ENCODE measurements at places on chromosomes 1 and 21.

DNA sequence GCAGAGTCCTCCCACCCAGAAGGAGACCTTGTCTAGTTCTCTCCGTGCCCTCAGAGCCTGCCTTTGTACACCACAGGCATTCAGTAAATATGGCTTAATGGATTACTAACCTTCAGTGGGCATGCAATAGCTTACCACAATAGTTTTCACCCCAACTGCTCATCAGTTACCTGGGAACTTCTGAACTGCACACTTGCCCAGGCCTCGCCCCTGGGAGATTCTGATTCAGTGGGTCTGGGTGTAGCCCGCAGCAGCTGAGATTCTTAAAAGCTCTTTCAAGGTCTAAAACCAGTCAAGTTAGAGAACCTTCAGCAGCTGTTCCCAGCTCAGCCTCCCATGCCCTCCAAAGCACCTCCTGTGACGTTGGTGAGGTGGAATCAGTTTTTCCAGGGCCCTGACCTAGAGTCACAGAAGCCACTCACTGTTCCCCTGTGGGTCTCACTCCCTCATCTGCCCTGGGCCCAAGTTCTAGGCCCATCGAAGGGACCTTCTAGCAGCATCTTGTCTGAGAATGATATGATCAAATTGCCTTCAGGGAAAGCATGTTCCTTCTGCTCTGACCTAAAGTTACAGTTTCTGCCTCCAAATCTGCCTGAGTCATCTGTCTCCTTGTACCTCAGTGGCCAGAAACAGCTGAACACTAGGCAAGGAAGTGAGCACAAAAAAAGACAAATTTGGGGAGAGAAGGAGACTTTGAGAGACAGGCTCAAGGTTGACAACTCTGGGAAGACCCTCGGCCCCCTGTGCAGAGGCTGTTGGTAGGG lies 10.8 kb downstream of the ASAP3 start:
- no peak for DNase-seq

GRCh38 chr1:87151500-87152421 lies 176.9 kb upstream of the LMO4 start:
- no peak for DNase-seq

- no peak for DNase-seq
Measured at GRCh38 chr1:112393631-112393974, 2.4 kb upstream of the CTTNBP2NL start.

DNA sequence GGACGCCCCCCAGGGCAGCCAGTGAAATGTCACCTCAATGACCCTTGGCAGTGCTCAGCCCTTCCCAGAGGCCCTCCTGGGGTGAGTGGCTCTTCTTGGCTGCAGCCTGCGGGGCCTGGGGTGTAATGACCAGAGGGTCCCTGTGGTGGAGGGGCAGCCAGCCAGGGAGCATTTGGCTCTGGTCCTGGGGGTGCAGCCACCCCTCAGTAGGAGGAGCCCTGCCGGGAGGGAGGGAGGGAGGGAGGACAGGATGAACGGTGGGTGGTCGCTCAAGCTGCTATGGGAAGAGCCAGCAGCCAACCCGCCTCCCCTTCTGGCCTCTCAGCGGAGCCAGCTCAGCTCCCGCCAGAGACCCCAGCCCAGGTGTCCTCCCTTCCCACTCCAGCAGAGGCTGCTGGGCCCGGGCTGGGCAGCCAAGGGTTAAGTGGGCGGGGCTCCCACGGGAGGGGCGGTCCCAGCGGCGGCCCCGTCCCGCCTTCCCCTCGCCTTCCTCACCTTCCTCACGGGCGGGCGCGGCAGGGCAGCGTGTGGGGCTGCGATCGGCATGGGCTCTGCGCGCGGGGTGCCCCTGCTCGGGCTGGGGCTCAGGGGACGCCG lies 9.0 kb upstream of the PLCH2 start:
- no peak for DNase-seq

- DNase-seq: no peak
Measured at GRCh38 chr1:53620061-53620855, 118.7 kb downstream of the GLIS1 start.

DNA sequence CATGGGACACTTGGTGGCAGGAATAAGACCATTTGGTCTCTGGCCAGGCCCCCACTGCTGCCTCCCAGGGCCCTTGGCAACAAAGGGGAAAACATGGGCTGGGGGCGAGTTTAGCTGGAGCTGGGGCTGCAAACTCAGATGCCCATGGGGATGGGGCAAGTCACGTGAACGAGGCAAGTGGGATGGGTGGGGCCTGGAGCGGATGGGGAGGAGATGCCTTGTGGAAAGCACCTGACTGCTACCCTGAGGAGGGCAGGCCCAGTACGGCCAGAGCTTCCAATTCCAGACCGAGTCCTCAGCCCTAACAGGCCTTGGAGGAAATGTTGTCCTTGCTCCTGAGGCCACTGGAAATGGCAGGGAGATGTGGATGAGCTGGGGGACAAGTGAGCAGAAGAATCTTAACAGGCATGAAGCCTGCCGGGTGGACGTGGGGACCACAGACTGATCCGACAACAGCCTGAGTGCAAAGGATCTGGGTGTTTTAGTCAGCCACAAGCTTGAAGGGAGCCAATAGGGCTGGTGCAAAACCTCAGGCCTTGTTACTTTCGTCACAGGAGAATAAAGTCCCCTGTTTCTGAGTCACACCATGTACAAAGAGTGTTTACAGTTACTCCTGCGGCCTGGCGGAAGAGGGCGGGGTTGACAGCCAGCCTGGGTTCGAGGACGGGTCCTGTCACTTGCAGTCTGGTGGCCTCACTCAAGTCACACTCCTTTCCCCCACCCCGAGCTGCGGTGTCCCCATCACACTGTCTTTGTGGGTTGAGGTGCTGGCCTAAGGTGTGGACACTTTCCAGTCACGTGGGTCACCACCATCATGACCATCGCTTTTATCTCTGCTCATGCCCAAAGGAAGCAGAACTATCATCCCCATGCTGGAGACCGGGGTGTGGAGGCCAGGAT lies 19.1 kb downstream of the RUNX3 start:
- peak; percentile 77 for DNase-seq

GRCh38 chr1:157111396-157112165 lies 12.0 kb upstream of the ETV3L start:
- DNase-seq: no peak

- DNase-seq: no peak
Measured at GRCh38 chr1:111110197-111110899, 29.5 kb downstream of the DRAM2 start.

DNA sequence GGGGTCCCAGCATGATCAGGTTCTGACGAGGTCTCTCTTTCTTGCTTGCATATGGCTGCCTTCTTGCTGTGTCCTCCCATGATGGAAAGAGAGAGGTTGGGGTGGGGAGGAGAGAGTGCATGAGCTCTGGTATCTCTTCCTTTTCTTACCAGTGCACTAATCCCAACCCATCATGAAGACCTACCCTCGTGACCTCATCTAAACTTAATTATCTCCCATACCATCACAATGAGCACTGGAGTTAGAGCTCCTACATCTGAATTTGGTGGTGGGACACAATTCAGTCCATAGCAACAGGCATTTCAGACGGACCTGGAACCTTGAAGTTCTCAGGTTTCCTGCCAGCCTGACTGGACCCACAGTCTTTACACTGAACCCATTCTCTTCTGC lies 125.2 kb upstream of the ZNF648 start:
- no peak for DNase-seq

DNA sequence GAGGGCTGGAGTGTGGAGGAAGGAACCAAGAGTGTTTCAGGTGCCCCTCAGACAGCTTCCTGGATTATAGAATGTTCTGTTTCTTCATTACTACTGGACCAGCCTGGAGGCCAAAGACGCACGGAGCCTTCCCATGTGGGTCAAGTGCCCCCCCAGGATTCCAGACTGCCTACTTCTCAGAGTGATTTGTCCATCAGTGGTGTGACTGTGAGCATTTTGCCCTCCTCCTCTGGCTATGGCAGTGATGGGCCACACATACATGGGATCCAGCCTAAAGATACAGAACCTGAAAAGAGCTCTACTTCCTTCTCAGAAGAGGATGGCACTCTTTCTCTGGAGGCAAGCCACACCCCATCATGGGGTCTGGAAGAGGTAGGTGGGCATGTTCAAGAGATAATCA lies 64.9 kb downstream of the MACF1 start:
- DNase-seq: no peak

DNA sequence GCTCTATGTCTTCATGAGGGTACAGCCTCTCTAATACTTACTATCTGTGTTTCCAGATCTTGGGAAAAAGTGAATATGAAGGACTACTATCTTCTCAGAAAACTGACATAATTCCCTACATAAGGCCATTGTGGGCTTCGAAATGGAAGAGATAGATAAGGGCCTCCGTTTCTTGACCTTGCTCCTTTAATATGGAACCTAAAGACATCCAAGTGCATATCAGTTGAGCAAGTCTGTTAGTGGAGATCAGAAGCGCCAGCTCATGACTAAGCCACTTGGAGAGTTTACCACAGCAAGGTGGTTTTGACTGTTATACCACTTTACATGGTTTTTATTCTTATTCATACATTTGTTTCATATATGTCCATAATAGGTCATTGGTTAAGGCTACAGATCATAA lies 35.3 kb upstream of the FCER1A start:
- DNase-seq: no peak

- DNase-seq: no peak
Measured at GRCh38 chr1:30618335-30618747, 105.0 kb downstream of the MATN1 start.

DNA sequence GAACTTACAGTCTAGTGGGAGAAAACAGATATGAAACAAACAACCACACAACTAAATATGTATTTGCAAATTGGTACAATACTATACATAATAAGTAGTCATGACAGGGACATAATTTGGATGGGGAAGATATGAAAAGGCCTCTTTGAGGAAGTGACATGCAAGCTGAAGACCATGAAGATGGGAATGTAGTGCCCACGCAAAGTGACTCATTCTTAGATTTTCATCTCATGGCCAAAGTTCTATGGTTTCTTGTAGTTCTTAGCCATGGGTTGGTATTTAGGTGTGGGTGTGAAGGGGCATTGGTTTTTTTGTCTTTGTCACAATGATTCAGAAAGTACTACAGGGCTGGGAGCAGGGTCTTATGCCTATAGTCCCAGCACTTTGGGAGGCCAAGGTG lies 105.4 kb upstream of the FAM78B start:
- no peak for DNase-seq

DNA sequence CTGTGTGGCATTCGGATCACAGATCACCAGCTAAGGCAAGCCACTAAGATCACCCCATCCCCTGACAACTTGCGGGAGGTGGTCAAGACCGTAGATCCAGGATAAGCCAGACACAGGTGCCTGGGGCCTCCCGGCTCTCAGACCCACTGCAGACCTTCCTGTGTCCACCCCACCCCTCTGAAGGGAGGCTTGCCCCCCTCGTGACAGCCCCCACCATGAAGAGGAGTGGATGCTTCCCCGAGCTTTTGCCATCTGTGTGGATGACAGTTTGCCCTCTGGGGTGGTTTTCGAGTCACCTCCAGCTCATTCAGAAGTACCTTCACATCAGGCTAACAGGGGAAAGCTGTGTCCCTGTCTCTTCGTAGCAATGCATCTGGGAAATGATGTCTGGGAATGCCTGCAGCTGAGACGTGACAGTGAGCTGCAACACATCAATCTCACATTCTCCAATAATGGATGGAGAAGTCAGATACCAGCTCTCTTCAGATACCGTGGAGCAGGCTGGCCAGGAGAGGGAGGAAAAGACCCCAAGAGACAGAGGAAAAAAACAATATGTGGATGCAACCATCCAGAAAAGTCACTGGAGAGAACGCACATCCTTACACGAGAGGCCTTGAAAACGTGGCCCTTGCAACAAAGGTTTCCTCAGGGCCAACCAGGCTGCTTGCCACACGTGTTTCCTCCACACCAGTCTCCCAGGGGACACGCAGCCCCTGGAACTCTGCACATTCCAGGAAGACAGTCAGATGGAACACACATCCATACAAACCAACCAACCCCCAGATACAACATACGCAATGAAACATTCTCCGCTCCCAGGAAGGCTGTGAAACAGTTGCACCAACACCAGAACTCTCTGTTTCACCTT lies 20.4 kb upstream of the FHAD1 start:
- no peak for DNase-seq

GRCh38 chr1:205588636-205589035 lies 43.2 kb downstream of the ELK4 start:
- no peak for DNase-seq

DNA sequence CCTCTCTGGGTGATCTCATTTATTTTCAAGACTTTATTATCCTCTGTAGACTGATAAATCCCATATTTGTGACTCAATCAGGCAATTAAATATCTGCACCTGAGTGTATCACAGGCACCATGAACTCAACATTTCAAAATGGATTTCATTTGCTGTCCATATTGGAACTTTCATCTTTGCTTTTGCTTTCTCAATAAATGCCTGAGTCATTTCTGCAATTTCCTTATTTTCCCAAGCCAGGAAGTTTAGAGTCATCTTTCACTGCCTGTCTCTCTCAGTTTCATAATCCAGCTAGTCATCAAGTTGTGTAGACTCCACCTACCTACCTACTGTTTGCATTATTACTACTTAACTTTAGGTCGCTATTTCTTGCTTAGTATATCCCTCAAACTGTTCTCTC lies 540.9 kb downstream of the LMO4 start:
- DNase-seq: no peak

DNA sequence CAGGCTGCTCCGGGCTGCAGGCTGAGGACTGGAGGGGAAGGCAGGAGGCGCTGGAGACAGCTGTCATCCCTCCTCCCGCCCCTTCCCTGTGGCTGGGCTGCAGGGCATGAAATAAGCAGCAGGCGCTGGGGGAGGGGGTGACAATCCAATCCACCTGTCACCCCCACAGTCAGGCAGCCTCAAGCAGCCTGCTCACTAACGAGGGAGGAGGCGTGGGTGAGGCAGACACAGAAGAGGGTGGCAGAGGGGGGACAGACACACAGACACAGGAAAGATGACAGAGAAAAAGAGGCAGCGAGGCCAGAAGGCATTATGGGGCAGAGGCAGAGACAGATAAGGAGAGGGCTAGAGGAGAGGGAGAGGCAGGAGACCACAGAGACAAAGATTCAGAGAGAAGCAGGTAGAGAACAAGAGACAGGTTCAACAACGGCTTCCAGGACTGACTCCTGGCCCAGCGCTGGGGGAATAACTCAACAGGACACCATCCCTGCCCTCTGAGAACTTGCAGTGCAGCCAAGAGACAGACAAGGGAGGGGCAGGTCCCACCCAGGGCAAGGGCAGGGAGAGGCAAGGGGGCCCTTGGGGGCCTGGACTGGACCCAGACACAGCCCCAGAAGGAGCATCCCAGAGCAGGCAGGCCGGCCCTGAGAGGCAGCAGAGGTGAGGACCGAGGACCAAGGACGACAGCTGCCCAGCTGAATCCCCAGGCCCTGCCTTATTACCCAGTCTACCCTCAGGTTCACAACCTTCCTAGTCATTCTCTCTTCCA lies 11.2 kb downstream of the MEF2D start:
- no peak for DNase-seq

DNA sequence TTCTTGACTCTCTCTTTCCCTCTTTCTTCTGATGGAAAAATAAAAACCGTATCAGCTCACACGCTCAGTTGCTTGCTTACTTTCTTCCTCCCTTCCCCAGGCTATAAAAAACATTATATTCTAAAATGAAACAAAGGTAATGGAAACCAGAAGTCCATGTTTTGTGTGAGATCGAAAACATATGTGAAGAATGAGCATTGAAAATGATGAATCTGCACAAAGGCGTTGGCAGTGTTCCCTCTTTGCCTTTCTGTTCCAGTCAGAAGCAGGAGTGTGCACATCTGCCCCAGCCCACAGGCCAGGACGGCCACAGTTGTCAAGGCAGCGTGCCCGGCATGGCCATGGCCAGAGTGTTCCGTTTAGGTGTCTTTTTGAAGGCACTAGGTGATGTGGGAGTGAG lies 185.3 kb upstream of the USP24 start:
- DNase-seq: no peak

Measured in stimulated activated CD8-positive, alpha-beta memory T cell treated with anti-CD3 and anti-CD28 coated beads, Interleukin-4, amount 100 ng/mL, for 4 hours (primary cell).